ENCODE measurements at places on chromosomes 7 and 10.
A peak's percentile ranks its signal among the peaks of the same experiment; 100 is the strongest.

DNA sequence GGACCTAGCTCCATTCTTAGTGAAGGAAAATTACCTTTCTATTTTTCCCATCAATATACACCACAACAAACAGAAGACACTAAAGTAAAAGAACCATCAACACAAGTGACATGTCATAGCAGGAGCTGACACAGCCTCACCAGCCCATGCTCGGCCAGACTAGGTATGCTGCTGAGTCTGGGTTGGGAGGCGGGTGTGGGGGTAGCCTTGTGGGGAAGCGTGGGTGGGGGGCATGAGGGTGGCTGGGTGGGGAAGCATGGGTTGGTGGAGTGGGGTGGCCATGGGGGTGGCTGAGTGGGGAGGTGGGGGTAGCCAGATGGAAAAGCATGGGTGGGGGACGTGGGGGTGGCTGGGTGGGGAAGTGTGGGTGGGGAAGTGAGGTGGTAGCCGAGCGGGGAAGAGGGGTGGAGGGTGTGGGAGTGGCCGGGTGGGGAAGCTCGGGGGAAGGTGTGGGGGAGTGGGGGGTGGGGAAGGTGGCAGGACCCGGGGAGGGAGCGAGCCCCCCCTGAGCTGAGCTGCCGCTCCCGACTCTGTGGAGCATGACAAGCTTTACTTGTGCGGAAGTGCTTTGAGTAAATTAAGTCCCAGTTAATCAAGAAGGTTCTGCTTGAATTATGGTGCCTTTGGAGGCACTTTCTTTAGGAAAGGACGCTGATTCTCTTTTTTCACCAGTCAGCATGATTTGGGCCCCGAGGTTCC is 294.6 kb upstream of the ZNF32 start:
- DNase-seq, result no peak

DNA sequence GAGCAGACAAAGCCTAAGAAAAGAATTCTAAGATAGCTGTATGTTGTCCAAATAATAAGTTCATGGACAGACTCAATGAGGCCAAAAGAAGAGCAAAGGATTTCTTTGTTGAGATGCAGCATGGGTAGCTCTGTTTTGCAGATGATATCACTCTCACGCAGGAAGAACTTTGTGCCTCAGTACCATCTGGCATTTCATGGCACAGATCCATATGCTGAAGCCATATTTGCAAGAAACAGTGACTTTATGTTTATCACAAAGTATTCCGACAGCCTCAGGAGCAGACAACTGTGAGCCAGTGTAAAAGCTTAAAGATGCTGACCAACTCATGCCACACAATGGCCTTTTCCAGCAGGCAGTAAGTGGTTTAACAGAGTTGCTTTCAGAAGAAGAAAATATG is 45.5 kb upstream of the RNF148 start:
- DNase-seq, result no peak

DNA sequence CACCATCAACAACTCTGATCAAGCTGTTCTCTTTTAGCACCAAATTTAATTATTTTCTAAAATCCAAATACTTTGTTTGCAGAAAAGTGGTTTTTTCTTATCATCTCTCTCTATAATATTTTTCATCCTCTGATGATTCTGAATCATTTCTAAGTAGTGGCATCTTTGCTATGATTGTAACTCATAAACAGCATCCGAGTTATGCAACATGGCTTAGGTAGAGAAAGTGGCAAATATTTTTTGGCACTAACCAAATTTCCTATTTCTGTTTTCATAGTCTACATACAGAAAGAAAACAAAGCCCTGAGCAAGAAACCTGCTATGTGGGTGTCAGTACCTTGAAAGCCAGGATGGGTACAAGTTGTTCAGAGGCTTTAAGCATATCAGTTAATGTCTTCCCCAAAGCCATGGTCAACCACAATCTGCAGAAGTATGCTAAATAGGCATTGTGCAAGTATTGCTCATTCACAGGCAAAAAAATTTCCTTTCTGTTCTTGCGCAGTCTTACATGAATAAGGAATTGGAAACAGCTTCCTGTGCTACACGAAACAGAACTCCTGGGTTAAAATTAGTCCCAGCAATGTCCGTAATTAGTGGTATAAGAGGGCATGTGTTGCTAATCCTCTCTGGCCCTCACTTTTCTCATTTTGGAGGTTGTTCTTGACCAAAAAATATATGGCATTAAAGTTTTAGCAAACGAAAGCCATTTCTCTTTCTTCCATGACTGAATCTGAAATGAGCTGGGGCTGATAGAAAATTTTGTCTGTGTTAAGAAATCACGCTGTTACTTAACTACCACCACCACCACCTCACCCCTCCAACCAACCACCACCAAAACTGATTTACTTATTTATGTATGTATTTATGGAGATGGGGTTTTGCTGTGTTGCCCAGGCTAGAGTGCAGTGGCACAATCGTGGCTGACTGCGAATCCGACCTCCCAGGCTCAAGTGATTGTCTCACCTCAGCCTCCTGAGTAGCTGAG is 325.6 kb upstream of the MAGI2 start:
- no peak for DNase-seq

DNA sequence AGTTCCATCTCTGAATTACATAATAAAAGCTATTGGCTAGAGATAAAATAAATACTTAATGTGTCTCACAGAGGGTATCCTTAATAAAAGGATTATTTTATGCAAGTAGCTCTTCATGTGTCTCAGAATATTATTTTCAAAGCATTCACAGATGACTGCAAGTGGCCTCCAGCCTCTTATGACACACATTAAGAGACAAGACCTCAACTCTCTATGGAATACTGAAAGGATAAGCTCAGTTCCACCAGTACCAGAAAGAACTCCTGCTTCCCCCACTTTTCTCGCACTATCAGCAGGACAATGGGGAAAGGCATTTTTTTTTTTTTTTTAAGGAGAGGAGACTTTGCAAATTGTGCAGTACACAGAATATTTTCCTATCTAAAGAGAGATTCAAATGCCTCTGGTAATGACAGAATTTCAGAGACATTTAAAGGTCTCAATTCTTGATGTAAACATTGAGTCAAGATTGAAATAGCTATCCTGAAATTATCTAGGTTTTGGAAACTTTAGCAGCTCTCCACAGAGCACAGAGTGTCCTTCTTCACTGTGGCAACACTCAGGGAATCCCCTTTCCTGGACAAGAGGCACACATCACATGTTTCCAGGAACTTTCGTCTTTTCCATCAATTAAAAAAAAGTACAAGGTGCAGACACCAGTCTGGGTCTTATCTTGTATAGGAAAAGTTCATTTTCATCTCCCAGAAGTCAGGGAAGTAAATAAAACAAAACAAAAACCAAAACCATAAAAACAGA is 122.0 kb upstream of the ANK3 start:
- no peak for DNase-seq

- no peak for DNase-seq
Measured at GRCh38 chr7:1049006-1049741, 4.8 kb downstream of the GPR146 start.

GRCh38 chr7:119967221-119967620 is 305.8 kb upstream of the KCND2 start:
- peak; percentile 32 for DNase-seq

GRCh38 chr7:22197376-22197775 is 159.6 kb downstream of the RAPGEF5 start:
- no peak for DNase-seq

DNA sequence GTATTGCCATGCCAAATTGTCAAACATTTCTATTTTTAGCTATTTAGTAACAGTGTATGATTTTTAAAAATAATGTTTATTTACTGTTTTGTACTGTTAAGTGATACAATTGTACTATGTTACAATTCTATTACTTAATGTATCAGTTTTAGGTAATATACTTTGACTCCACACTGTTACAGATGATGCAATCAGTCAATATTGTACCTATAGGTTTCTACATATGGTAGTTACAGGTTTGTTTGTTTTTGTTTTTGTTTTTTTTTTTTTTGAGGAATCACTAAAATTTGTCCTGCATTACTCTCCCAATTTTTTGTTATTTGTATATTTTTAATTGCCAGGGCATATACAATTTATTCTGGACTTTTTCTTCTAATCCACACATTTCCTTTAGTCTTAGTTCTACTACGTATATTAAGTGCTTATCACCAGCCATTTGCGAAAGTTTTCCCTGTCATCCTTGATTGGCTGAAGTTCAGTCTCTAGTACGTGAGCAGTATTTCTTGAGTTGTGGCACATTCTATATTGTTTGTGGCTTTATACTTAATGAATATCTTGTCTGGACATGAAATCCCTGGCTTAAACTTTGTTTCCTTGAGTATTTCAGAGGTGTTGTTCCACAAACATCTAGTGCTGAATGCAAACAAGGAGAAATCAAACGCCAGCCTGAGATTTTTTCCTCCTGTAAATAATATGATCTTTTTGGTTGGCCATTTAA is 114.1 kb downstream of the MAGI2 start:
- no peak for DNase-seq
